ENCODE measurements at places on chromosomes 6 and 20.

DNA sequence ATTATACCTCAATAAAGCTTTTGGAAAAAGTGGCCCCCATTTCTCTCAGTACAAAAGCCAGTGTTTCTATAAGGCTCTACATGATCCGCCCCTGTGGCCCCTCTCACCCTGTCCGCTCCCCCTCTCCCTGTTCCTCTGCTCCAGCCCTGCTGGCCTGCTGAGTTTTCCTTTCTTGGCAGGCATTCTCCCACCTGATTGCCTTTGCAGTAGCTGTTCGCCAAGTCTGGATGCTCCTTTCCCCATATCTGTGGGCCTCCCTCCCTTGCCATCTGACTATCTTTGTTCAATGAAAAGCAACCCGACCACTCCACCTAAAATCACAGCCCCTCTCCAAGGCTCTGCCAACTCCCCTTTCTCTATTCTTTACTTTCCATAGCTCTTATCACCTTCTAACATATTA lies 33.2 kb downstream of the CDH22 start:
- DNase-seq = no peak

GRCh38 chr6:170074435-170074834 lies 216.4 kb downstream of the DLL1 start:
- no peak for DNase-seq

DNA sequence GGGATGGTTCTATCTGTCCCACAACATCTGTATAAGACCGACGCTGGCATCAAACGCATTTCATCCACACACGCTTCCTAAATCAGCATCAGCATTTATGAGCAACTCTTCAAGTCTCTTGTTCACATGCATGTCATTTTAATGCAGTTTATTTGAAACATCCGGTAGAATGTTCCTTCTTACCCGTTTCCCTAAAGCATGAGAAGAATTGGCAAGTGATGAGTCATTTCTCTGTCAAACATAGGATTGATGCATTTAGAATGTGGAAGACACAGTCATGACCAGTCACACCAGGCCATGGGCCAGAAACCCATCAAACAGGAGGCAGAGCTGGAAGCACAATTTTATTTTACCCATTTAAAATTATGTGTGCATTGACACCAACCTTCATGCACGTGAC lies 122.8 kb downstream of the UST start:
- DNase-seq = no peak

DNA sequence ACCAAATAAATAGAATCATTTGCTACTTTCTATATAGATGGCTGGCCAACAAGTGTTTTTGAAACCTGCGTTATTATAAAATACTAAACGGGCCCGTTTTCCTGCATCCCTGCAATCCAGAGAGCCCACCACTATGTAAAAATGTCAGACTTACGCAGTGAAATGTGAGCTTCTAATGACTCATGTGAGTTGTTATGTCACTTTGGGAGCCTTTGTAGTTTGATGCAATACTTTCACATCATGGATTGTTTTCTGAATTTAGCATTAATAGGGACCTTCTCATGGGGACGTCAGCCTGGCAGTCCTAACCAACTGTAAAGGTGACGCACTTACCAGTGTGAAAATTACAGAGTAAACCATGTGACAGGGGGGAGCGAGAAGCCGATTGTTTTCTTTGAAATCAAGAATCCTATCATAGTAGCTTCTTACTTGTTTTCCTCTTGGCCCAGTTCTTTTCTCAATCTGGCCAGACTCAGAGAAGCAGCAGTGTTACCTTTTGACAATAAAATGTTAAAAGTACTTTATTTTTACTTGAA lies 75.3 kb downstream of the SSR1 start:
- DNase-seq = no peak

- DNase-seq = no peak
Measured at GRCh38 chr20:1833728-1834726, 61.2 kb upstream of the SIRPA start.

GRCh38 chr6:127207591-127208120 lies 59.0 kb upstream of the RNF146 start:
- DNase-seq = no peak

DNA sequence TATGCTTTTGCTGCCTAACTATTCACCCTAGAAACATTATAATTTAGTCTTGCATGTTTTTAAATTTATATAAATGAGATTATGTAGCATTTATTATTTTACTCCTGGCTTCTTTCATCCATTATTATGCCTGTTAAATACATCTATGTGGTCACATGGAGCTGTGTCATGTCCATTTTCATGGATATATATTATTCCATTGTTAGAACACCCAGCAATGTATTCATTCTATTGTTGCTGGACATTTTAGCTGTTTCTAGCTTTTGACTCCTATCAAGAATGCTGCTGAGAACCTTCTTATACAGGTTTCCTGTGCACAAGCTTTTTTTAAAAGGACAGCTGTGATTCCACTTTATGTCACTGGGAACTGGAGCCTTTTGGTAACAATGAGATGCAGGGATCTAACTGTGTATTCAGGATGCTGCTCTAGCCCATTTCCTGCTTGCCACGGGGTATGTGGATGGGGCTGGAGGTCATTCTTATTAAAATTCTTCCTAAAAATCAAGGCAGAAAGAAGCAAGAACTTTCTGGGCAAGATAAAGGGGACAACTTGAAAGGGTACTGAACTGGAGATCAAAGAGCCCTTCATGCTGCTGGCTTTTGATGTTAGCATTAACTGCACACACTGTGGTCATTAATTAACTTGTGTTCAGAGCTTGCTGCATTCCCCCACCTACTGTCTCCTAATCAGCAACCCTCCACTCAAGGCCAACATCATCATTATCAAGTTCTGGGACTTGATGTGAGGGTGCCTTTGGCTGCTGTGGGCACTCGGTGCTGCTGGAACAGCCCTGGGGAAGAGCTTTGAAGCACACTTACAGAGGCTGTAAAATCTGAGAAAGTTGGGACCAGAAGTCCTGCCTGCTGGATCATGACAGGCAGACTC lies 96.6 kb upstream of the AKIRIN2 start:
- DNase-seq = no peak

DNA sequence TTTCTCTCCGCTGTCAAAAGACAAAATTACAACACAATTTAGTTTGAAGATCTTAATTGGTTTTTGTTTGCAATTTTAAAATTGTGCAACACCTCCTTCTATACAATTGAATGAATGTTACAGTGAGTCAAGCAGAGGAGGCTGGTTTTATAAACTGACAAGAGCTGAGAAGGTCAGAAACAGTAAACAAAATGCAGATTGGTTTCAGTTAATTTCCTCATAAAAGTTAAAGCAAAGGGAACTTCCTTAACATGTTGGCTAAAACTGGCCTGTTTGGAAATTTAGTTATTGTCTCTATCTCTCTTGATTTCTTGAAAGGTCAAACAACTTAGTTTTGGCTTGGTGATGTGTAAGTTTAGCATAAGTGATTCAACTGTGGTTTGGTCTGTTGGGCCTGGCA lies 22.2 kb downstream of the KHDC1L start:
- DNase-seq = no peak

DNA sequence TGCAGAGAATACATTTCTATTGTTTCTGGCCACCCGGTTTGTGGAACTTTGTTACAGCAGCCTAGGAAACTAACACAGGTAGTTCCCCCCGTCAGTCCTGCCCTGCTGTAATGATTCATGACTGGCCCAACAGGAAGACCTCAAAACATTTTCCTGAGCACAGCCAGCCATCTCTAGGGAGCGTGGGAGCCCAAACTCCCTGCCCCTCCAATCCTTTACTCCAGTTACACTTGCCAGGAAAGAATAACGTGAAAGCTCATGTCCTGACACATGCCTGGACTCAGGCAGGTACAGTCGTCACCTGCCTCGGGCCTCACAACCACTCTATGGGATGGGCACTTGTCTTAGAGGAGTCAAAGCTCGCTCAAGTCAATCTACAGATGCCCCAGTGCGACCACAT lies 8.4 kb downstream of the TXNDC5 start:
- DNase-seq = no peak

GRCh38 chr20:51067792-51068191 lies 44.9 kb upstream of the KCNG1 start:
- DNase-seq = no peak

- no peak for DNase-seq
Measured at GRCh38 chr20:23042270-23042669, 7.2 kb downstream of the SSTR4 start.

- no peak for DNase-seq
Measured at GRCh38 chr20:17910828-17911294, 57.7 kb downstream of the SNX5 start.

- DNase-seq = no peak
Measured at GRCh38 chr20:37759052-37759553, 65.3 kb downstream of the CTNNBL1 start.

GRCh38 chr6:69164564-69165229 lies 529.6 kb downstream of the ADGRB3 start:
- peak; percentile 30 for DNase-seq

DNA sequence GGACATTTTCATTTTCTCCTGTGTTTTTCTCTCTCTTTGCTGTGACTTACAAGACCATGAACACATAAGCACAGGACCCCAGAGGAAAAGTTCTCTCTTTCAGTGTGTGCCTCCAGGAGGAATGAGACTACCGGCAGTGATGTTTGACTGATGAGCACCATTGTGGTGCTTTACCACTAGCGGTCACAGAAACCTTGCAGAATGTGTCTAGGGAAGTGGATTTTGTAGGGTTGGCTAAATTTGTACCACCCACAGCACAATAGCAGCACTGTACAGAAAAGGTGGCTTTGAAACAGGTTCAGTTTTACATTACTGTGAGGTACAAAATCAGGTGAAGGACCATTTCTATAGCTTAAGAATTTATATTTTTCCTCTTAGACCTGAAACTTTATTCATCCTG lies 301.9 kb upstream of the SUPT3H start:
- no peak for DNase-seq

DNA sequence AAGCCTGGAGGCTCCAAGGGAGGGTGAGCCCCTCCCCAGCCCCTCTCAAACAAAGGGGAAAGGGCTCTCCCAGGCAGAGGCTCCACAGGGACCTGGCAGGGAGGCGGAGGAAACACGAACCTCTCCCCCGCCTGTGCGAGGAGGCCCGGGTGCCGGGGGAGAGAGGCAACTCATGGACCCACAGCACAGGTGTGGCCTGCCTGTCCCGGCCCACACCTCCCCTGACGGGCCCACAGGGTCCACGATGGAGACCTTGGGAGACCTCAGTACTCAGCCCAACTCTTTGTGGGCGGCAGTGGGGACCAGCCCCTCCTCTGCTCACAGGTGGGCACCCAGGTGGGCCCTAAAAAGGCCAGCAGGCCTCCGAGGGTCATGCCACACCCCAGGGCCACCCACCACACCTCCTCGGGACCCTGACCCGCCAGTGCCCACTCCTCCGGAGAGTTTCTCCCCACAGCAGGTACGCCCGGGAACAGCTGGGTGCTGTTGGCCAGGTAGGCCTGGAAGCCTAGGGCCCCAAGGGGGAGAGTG lies 12.2 kb downstream of the LAMA5 start:
- DNase-seq = no peak

DNA sequence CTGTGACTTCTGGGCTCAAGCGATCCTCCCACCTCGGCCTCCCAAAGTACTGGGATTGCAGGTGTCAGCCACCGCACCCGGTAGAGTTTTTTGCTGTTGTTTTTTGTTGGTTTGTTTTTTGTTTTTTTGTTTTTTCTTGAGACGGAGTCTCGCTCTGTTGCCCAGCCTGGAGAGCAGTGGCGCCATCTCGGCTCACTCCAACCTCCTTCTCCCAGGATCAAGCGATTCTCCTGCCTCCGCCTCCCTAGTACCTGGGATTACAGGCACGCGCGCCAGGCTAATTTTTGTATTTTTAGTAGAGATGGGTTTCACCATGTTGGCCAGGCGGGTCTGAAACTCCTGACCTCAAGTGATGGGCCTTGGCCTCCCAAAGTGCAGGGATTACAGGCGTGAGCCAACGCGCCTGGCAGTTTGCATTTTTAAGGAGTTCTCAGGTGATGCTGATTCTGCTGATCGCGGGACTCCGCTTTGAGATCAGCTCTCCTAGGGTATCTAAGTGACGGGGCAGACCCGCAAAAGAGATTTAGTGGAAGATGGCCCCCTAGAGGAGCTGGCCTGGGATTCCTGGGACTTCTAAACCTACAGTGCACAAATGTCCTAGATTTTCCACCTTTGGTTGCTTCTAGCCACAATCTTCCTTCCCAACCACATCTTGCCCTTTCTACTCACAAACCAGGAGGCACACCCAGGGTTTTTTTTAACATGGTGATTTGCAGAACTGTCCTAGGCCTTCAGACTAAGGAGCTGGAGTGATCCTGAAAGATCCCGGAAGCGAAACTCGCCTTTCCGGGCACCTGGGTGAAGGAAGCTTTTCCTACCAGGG lies 45.2 kb downstream of the DPPA5 start:
- peak; percentile 38 for DNase-seq

- DNase-seq = no peak
Measured at GRCh38 chr6:49462599-49462926, 490 bp downstream of the MMUT start.

DNA sequence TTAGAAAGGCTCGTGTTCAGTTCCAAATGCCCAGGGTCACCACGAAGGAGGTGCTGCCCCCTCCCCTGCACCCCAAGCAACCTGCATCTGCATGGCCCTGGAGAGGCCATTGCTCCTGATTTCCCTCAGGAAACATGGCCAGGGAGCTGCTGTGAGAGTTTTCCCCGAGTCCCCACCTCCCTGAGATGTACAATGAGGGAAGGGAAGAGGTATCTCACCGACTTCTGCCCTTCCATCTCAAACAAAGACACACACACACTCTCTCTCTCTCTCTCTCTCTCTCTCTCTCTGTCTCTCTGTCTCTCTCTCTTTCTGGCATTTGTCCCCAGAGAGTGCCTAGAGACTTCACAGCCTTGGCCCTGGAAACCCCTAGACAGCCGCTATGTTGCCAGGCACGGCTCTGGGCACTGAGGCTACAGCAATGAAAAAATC lies 120.4 kb downstream of the MRPL14 start:
- DNase-seq = no peak

- no peak for DNase-seq
Measured at GRCh38 chr6:68333442-68333841, 301.6 kb upstream of the ADGRB3 start.

- no peak for DNase-seq
Measured at GRCh38 chr6:13725570-13725969, 13.9 kb upstream of the RANBP9 start.

GRCh38 chr6:89313006-89313405 lies 2.1 kb downstream of the GABRR2 start:
- no peak for DNase-seq

- no peak for DNase-seq
Measured at GRCh38 chr6:971981-972640, 279.2 kb upstream of the EXOC2 start.

DNA sequence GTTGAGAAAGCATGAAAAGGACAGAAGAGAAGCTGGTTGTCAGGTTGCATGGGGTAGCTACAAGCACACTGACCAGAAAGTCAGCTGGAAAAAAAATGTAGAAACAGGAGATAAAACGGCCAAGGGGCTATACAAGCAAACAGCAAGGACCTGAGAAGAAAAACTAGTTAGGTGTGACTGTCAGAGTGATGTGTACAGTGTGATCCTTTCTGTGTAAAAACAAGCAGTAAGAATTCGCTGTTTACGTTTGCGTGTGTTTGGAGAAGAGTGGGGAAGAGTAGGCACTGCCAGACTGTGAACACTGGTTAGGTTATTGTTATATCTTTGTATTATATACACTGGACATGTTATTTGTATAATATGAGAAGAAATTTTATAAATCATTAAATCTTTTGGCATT lies 28.1 kb downstream of the PTPN1 start:
- DNase-seq = no peak

GRCh38 chr6:79375635-79376337 lies 141.3 kb upstream of the HMGN3 start:
- no peak for DNase-seq

Measured in Kasumi-1 (cell line).